GM23248 (cell line): ENCODE measurements at places on chromosomes 3 and 15. TPM values are rescaled to one million over a fixed set of nuclear protein-coding genes. Genes with fewer than 3 reads are reported as not detected.

DNA sequence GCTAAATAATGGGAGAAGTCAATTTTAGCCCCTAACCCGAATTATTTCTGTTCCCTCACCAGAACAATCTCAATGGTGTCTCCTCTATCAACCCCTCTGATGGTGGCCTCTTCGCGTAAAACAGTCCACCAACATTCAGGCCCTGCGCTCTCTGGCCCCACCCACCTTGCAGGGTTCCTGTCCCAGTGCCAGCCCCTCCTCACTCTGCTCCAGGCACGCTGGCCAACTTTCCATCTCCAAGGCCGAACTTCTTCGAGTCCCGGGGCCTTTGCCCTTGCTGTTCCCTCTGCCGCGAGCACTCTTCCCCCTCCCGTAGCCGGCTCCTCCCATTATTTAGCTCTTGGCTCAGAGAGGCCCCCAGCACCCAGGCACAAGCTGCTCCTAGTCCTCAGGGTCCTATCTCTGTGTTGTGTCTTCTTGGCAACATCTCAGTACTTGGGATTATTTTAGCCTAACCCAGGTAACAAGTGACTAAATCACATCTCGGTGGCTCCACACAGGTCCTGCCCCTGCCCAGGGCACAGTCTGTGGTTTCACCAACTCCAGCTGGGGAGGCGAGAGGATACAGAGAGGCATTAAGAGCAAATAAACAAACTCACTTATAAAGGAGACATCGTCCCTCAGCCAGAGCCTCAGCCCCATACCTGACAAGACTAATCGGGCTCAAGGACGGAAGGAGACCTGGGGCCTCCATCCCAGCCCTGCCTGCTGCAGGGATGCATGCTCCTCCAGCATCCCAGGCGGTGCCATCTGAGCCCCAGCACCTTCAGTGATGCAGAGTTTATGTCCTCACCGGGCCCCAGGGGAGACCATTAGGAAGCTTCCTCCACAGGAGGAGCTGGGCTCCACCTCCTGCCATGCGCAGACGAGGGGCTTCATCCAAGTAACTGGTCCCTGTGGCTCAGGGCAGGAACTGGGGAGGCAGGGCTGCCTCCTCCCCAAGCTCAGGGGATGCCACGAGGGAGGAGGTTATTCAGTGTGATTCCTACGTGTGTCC lies 19.7 kb upstream of the IQSEC1 start:
- DNase-seq, result no peak

DNA sequence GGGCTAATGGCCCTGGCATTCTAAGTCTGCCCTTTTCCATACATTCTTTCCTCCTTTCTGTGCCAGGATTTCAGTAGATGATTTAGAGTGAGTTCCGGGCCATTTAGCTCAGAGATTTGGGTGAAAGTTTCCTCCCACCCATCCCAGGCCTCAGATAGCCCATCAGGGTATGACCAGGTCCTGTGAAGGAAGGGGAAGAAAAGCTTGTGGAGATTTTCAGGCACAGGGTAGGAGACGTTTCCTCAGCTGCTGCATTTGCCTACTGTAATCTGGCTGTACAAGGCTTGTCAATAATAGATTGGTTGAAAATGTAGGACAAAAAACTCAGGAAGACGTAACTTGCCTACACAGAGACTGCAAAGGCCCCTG lies 63.2 kb upstream of the BCL6 start:
- no peak for DNase-seq

GRCh38 chr3:58242340-58242739 lies 4.7 kb downstream of the ABHD6 start:
- no peak for DNase-seq

DNA sequence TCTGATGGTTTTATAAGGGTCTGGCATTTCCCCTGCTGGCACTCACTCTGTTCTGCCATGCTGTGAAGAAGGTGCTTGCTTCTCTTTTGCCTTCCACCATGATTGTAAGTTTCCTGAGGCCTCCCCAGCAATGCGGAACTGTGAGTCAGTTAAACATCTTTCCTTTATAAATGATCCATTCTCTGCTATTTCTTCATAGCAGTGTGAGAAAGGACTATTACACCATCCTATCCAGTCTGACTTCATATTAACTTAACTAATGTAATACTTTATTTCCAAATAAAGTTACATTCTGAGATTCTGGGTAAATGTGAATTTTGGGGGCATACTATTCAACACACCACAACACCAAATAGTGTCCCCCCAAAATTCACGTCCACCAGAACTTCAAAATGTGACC lies 22.2 kb upstream of the MAP3K13 start:
- DNase-seq, result no peak

DNA sequence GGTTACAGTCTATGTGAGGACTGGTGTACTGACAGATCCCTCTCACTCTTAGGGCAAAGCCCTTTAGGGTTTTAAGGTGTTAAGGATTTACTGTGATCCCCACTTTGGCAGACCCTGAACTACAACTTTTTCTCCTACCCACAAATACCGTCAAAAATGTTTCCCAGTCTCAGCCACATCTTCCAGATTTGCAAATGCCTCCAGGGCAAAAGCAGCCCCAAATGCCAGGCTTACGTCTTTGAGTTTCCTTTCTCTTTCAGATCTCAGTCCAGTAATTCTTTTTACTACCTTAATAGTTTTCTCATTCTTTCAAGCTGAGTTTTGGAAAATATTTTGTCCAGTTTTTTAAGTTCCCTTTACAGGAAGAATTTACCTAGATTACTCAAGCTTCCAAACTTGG lies 13.4 kb upstream of the ITGA11 start:
- no peak for DNase-seq

DNA sequence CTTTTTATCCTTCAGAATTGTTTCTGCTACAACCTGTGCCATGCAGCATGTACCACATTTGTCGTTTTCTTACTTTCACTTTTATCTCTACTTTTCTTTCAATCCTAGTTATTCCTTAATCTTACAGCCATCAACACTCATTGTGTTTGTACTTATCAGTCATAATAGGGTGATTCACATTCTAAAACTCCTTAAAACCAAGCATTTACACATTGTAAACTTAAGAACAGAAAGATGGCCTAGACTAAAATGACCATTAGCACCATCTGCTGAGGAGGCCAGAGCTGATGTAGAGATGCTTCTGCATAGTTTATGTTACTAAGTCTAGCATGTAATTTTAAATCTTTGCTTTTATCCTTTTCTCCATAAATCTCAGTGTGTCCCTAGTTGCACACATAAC lies 25.5 kb downstream of the EIF2AK4 start:
- DNase-seq, result no peak

DNA sequence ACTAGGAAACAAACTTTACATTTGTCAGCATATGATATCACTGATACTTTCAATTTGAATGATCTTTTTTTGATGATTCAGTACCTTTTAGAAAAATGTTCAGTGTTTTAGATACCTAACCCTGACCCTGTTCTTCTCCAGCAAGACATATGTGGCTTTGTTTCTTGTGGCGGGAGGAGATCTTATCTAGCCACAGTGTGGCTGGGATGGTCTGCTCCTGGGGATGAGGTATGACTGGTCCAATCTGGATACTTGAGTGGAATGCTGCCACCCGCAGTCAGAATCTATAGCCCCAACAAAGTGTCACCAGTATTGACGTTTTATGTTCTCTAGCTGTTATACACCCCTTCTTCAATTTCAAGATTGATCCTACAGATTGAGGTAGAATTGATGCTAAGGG lies 439.0 kb upstream of the GOLIM4 start:
- DNase-seq, result no peak

DNA sequence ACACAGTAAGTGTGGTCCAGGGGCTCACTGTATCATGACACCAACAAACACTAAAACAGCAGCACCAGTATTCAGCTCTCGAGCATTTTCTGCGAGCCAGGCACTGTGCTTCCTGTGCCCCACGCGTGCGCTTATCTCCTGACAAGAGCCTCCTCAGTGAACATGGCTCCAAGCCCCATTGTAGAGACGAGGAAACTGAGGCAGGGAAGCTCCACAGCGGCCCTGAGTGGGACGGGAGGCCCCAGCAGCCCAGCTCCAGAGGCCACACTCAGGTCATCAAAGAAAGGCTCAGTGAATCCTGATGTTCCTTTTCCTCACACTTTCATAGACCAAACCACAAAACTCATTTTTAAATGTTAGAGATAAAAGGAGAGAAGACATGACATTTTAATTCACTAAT lies 113.1 kb downstream of the TPRA1 start:
- DNase-seq, result no peak

GRCh38 chr3:193711166-193711485 lies 118.1 kb downstream of the OPA1 start:
- no peak for DNase-seq

GRCh38 chr15:64111679-64112050 lies 15.9 kb downstream of the SNX1 start:
- DNase-seq, result no peak

- DNase-seq, result no peak
Measured at GRCh38 chr3:129419476-129419875, 9.0 kb downstream of the EFCAB12 start.

DNA sequence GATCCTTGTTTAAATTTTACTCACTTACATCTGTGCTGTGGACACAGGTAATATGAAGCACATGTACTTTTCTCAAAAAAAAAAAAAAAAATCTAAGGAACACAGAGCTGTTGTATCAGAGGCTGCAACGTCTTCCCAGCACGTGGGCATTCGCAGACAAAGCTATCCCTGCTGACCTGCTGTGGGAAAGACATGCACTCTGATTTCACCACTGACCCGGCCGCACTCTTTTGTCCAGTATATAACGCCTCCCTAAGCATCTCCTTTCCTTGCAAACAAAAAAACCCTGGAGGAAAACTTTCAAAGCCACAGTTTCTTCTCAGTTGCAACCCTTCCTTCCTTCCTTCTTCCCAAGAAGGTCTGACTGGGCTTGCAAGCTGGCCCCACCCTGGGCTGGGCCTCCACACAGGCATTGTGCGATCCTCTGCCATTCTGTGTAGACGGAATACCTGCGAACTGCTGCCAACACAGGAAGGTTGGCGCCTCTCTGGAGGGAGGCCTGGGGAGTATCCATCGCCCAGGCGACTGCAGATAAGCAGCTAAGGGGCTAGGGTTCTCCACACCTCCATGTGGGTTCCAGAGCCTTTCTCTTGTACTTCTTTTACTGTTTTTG lies 50.8 kb downstream of the SLC12A8 start:
- no peak for DNase-seq

DNA sequence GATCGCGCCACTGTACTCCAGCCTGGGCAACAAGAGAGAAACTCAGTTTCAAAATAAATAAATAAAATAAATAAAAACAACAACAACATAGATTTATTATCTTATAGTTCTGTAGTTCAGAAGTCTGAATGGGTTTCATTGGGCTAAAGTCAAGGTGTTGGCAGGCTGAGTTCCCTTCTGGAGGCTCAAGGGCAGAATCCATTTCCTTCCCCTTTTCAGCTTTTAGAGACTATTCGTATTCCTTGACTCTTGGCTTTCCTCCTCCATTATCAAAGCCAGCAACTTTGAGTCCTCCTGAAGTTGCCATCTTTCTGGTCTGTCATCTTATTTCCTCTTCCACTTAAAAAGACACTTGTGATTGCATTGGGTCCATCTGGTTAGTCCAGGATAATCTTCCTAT lies 12.1 kb downstream of the BLM start:
- no peak for DNase-seq

DNA sequence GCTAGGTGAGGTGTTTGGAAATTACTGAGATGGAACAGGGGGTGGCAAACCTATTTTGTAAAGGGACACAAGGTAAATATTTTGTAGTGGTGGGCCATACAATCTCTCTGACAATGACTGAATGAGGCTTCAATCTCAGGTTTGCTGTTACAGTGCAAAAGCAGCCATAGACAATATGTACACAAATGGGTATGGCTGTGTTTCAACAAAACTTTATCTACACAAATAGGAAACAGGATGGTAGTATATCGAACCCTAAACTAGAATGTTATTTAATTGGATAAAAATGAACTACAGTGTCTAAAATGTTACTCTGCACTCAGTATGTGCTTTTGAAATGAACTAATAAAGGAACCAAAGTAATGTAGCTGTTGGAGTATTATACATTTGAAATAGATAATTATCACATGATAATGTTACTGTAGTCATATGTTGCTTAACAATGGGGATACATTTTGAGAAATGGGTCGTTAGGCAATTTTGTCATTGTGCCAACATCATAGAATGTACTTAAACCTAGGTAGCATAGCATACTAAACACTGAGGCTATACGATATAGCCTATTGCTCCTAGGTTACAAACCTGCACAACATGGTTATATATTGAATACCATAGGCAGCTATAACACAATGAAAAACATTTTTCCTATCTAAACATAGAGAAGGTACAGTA lies 495.2 kb upstream of the TBL1XR1 start:
- no peak for DNase-seq

DNA sequence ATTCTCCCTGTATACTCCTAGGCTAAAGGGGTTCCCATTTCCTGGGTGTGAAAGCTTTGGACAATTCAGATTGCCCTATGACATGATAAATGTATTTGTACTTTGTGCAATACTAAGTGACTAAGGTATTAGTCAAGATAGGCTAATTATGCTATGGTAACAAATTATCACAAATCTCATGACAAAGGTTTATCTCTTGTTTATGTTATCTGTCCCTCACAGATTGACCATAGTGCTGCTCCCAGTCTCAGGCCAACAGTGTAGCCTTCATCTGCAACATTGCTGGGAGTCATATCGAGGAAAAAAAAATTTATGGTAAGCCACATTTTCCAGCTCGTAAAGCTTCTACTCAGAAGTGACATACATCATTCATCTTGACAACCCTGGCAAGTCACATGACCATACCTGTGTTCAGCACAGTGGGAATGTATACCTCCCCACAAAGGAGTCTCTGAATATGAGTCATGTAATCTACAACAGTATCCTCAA lies 346.2 kb downstream of the IGSF11 start:
- DNase-seq, result no peak

DNA sequence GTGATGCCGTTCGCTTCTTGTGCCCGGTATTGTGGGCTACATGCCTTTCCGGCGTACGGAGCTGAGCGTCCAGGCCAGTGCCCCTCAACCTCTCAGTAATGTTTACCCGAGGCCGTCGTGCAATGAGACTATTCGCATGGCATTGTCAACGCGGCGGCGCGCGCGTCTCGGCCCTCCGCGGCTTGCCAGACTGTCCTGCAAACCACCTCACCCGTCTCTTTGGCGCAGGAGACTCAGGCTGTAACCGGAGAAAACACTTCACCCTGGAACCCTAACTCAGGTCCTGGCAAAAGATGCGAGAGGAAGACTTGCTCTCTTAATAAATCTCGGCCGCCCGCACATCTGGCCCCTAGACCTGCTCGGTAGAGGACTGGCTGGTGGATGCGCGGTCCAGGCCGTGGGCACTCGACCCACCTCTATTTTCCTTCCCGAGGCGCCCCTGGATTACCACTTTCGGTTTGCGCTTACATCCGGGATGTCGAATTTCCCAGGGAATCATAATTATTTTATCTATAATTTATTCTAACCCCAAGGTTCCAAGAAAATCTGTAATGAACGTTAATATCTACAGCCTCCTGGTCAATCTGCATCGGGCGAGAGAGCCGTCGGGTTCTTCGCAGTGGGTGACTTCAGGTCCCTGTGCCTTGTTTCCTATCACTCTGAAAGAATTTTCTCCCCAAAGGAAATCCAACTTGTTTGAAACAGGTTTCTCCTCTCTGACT lies 71.8 kb upstream of the POLG start:
- DNase-seq, result no peak

THBS1 gene
- total RNA-seq, result 7,697 and 8,549 TPM in 2 replicates

FAH gene
- total RNA-seq, result 16.9 and 24.9 TPM in 2 replicates

CXCR6 gene
- not detected in 2 replicates for total RNA-seq

FEZF2 gene
- not detected in 2 replicates for total RNA-seq

CD200 gene
- 0.76 TPM in 1 of 2 replicates, not detected in the other for total RNA-seq

ELL3 gene
- total RNA-seq, result 5.2 and 6.4 TPM in 2 replicates
